ENCODE measurements at places on chromosomes 11 and 22.

DNA sequence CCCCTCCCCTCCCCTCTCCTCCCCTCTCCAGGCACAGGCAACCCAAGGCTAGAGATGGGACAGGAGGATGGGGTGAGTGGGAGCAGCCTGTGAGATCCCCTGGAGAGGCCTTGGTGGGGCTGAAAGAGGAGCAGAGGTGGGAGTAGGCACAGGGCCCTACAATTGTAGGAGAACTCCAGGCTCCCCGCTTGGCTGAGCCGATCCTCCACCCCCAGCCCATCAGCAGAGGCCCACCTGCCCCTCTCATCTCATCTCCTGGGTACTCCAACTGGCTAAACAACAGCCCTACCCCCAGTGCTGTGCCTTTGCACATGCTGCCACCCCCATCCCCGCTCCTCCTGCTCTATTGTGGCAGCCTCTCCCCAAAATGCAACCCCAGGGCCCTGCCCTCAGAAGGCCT lies 52.0 kb upstream of the A4GALT start:
- no peak for DNase-seq

- DNase-seq, result peak; percentile 94
These were observed 72.5 kb downstream of the MICAL2 start for GRCh38 chr11:12182676-12183541.

- DNase-seq, result no peak
These were observed 604.0 kb upstream of the ANO3 start for GRCh38 chr11:25727944-25728343.

GRCh38 chr11:13917264-13917663 lies 45.3 kb upstream of the SPON1 start:
- no peak for DNase-seq

GRCh38 chr11:120835601-120836228 lies 188.2 kb upstream of the TBCEL start:
- no peak for DNase-seq

- DNase-seq, result no peak
These were observed 29.2 kb downstream of the A4GALT start for GRCh38 chr22:42691440-42691839.

DNA sequence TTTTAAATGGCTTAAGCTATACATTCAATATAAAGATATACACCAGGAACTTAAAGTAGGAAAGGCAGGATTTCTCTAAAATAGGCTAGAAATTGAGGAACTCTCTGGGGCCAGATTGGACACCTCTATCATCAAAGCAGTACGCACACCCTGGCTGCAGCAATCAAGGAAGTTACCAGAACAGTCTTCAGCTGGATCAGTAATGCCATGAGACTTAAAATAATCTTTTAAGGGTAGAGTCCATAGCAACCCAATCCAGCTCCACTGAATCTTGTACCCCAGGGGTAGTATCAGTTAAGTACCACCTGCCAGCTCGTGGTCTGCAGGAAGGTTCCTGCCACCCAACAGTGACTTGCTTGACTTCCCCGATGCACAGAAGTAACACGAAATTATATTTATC lies 3.0 kb downstream of the RDX start:
- no peak for DNase-seq

- DNase-seq, result no peak
These were observed 129.0 kb downstream of the CRYBB2 start for GRCh38 chr22:25348391-25348790.

DNA sequence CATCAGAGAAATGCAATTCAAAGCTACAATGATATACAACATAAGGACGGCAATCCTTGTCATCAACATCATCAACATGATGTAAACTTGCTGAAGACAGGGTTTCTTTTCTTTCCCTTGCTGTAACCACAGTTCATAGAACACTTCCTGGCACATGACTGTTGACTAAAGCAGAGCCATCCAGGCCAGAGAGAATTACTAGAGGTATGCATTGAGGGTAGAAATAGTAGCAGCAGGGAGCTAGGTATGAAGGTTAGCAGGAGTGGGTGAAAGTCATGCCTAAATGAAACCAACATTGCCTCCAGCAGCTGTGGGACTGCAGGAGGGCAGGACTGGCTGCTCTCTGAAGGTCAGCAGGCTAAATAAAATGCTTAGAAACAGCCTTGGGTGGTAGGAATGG lies 103.7 kb downstream of the LRRC32 start:
- DNase-seq, result no peak

GRCh38 chr11:99979042-99979441 lies 708.0 kb upstream of the ARHGAP42 start:
- DNase-seq, result no peak

DNA sequence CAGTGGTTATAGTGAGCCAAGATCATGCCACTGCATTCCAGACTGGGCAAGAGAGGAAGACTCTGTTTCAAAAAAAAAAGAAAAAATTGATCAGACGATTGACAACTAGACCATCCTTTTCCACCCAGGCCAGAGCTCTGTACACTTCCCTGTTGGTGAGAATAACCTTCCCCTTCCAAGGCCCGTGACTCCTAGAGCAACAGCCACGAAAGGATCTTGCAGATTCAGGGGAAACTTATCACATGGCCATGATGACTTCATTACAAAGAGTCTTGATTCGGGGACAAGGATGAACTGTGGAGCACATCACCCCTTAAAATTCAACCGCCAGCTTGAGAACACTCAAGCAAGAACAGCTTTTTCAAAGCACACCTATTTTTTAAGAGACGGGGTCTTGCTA lies 10.3 kb downstream of the CD5 start:
- no peak for DNase-seq

DNA sequence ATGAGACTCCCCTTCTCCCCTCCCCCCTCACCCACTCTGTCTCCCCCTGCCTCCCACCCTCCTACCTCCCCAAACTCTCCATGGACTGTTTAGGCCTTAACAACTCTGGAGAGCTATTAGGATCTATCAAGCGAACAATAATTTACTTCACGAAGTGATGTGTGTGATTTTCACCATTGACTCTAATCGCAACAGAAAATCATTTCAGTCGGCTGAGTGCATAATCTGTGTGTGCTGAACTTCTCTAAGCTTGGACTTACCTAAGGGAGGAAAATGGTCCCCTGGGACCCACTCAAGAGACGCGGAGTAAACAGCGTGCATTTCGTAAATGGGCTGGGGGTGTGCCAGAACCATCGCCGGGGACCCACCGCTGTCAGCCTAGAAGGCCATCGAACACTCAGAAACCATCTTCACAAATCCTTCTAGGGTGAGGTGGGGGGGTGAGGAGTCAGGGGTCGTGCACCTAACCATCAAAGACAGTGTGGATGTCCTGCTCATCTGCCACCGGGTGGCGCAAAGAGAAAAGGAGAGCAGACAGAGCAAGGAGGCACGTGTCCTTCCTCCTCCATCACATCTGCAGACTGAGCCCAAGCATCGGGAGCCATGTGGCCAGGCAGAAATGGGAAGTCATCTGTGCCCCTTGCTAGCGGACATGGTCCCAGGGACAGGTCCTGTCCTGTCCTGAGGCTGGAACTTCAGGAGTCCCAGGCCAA lies 62.1 kb upstream of the NUP50 start:
- peak; percentile 59 for DNase-seq

- DNase-seq, result no peak
These were observed 4.3 kb downstream of the GRK2 start for GRCh38 chr11:67270256-67271204.

DNA sequence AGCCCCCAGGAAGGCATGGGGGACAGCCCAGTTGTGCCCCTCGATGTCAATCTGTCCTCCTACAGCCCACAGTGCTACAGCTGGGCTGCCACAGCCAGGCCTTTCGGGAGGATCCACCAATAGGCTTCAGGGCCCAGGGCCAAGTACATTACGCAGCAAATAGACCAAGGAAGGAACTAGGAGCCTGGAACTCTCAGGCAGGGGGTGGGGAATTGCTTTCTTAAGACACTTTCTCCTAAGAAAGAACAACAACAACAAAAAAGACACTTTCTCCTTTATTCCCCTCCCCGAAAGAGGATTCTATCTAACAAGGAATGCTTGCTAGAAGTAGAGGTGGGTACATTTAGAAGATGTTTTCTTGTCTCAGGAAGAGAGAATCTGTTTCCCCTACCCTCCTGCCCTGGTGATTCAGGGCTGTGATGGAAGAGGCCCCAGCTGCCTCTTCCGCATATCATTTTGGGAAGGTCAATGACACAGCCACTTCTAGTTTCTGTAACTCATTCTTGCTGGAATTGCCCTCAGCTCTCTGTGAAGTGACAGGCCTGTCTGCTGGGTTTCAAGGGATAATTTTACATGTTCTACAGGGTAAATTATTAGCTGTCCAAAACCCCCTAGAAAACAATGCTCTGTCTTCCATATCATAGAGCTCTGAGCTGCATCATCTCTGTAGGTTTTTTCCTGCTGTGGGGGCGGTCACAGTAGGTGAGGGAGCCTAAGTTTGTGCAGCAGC lies 6.0 kb upstream of the MALAT1 start:
- peak; percentile 61 for DNase-seq

GRCh38 chr22:30251711-30252110 lies 5.2 kb upstream of the LIF start:
- DNase-seq, result no peak

- no peak for DNase-seq
These were observed 1.7 kb upstream of the CRYBB1 start for GRCh38 chr22:26619510-26619909.

- DNase-seq, result no peak
These were observed 73.6 kb upstream of the EIF3M start for GRCh38 chr11:32510039-32510438.

GRCh38 chr22:49887064-49887451 lies 31.2 kb downstream of the ALG12 start:
- no peak for DNase-seq

- DNase-seq, result peak; percentile 96
These were observed at the start of gene CTNND1 for GRCh38 chr11:57761301-57762234. TSS of gene CTNND1 (plus strand) at chr11:57761802. CDS start at chr11:57791479, 29,677 bp downstream.

GRCh38 chr22:27242917-27243589 lies 558.5 kb downstream of the MN1 start:
- no peak for DNase-seq

DNA sequence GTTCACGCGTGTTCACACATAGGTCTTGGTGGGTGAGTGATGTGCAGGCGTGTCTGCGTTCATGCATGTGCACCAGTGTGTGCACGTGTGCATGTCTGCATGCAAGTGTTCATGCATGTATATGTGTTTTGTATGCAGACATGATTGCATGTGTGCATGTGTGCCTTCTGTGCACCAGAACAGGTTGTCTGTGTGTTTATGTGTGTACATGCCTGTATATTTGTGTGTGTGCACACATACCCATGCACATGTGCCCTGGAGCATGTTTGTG lies 4.9 kb downstream of the ZDHHC8 start:
- no peak for DNase-seq

DNA sequence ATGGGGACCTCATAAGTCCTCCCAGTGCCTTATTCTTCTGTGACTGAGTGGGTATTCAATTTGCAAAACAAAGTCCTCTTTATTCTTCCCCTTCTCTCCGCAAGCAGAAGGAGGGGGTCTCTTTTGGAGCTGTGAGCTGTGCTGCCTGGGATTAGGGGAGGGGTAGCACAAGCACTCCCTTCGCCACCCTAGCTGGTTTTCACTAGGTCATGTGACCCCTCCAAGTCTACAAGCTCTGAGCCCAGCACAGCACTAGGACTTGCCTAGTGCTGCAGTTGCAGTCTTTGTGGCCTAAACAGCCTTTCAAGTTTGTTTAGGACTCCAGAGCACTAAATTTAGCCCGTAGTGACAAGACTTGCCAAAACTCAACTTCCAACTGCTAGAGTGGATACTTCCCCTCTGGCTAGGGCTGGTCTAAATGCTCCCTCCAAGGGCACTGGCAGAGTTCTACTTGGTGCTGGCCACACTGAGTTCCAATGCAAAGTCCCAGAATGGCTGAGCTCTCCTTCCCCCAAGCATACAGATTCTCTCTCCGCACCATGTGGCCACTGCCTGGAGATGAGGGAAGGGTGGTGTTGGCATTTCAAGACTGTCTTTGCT lies 25.4 kb downstream of the TAF1D start:
- no peak for DNase-seq

GRCh38 chr11:112806256-112806655 lies 155.0 kb upstream of the NCAM1 start:
- DNase-seq, result no peak

DNA sequence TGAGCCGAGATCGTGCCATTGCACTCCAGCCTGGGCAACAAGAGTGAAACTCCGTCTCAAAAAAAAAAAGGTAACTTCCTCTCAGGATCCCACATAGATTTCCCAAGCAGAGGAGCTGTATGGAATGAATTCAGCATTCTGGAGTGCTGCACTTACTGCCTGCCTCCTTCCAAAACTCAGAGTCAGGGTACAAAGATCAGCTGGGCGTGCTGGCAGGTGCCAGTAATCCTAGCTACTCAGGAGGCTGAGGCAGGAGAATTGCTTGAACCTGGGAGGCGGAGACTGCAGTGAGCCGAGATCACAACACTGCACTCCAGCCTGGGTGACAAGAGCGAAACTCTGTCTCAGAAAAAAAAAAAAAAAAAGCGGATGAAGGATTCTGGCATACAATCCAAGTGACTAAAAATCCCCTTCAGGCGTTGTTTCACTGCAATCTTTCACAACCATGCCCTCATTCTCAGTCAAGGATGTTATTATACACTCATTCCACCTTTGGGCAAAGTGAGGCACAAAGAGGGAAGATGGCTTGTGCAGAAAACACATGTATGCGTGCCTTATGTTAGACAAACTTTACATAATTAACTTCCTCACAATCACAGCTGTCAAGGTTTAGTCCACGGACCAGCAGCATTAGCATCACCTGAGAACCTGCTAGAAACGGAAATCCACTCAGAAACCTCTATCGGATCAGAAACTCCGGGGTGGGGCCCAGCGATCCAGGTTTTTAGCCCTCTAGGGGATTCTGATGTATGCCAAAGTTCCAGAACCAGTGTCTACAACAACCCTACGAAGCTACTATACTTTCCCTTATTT lies 1.1 kb upstream of the NOL12 start:
- DNase-seq, result no peak

- no peak for DNase-seq
These were observed 8.2 kb downstream of the PTH start for GRCh38 chr11:13487661-13488030.

DNA sequence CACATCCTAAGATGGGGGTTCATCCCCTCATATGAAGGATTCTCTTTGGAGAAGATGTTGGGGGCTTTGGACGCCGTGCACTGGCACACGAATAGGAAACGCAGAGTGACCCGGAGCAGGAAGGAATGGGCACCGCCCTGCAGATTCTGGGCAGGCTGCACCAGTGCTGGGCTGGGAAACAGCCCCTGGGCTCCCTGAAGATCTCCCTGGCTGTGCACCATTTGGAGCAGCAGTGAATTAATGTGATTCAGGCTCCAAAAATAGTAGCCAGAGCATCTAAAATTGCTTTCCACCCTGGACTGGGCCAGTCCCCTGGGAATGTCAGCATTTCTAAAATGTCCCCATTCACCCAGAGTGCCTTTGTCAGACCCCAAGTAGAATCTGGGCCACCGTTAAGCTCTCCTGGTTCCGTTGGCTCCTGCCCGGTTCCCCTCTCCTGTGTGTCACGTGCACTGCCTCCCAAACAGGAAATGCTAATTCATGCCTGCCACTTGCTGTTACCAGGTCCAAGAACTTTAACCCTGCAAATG lies 18.6 kb downstream of the IRAG1 start:
- DNase-seq, result no peak

GRCh38 chr11:117374316-117375055 lies 46.8 kb downstream of the CEP164 start:
- no peak for DNase-seq

All from AG09319 (cell line).